ENCODE measurements at places on chromosomes 2 and 18. TPM values are rescaled to one million over a fixed set of nuclear protein-coding genes. Genes with fewer than 3 reads are reported as not detected.

The TRIM43 gene
- total RNA-seq = not detected

The SCG2 gene
- 0.71 TPM for total RNA-seq

The MARS2 gene
- 4.8 TPM for total RNA-seq

The CFAP65 gene
- total RNA-seq = not detected

The HDHD2 gene
- total RNA-seq = 35.9 TPM

The MFSD6 gene
- total RNA-seq = 38.2 TPM

The IFIH1 gene
- total RNA-seq = 26.8 TPM

The OR6B2 gene
- total RNA-seq = not detected

The INHBB gene
- total RNA-seq = 0.67 TPM

The RIT2 gene
- total RNA-seq = not detected

The MTLN gene
- total RNA-seq = 67.8 TPM

The DIPK1C gene
- not detected for total RNA-seq

The TMEM37 gene
- total RNA-seq = 31.2 TPM

The RBM44 gene
- 1.0 TPM for total RNA-seq

The ZSWIM2 gene
- total RNA-seq = not detected

Data from left lung (tissue), 14 donors.